Mucosa of descending colon (tissue), 3 donors: ENCODE measurements at places on chromosomes 3 and 15. TPM values are rescaled to one million over a fixed set of nuclear protein-coding genes. Genes with fewer than 3 reads are reported as not detected.

GABRR3 gene
- total RNA-seq, result not detected

GOLGA8S gene
- 0.32 TPM for total RNA-seq

SLC51B gene
- total RNA-seq, result 157 TPM

SEMA3B gene
- 59.2 TPM for total RNA-seq

LRRC2 gene
- 2.8 TPM for total RNA-seq
